ENCODE measurements at places on chromosomes 7 and 10.

GRCh38 chr10:103265717-103266329 lies 11.1 kb upstream of the INA start:
- DNase-seq: no peak

- DNase-seq: no peak
Measured at GRCh38 chr10:35394411-35394851, 58.1 kb downstream of the CCNY start.

- DNase-seq: no peak
Measured at GRCh38 chr7:47301105-47301477, 280.8 kb downstream of the TNS3 start.

GRCh38 chr10:32308027-32308603 lies 38.8 kb downstream of the EPC1 start:
- no peak for DNase-seq

DNA sequence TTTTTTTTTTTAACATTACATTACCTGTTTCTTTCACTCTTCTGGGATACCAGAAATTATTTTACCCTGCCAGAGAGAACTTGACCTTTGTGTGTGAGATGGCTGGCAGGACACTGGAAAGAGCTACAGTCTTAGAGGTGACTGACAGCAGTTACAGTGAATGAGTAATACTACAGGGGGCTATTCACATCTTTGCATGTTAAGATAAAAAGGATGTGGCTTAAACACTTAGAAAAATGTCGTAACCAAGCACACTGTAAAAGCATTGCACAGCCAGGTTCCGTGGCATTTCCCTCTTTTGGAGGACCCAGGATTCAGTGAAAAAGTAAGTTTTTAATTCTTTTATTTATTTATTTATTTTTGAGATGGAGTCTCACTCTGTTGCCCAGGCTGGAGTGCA lies 18.8 kb upstream of the TBC1D12 start:
- DNase-seq: no peak
